ENCODE measurements at places on chromosomes 16 and 17.
A peak's percentile ranks its signal among the peaks of the same experiment; 100 is the strongest.

DNA sequence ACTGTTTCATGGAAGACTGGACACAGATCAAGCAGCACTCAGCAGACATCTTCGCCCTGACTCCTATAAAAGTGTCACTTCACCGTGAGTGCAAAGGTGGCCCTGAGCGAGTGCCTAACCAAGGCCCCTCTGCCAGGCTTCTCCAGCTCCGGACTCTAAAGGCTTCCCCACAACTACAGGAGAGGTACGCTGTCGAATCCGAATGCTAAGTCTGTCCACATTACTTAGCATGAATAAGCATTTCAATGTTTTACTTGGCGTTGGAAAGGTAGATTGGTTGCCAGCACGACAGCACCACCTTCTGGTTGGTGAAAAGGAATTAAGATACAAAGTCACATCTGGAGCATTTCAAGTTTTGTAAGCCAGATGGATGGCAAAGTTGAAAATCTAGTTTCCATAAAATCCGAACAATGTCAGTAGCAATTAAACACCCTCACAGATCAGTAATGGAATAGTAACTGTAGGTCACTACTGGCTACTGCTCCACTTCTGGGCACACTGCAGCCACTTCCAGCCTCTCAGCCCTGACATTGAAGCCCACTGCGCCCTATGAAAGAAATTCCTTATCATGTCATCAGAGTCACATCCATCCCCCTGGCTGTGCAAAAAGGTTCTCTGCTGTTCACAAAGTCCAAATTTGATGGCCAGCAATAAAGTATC, 100.9 kb downstream of the PARN start:
- DNase-seq = peak; percentile 76

GRCh38 chr16:50696126-50696525, 2.7 kb downstream of the NOD2 start:
- DNase-seq = no peak

DNA sequence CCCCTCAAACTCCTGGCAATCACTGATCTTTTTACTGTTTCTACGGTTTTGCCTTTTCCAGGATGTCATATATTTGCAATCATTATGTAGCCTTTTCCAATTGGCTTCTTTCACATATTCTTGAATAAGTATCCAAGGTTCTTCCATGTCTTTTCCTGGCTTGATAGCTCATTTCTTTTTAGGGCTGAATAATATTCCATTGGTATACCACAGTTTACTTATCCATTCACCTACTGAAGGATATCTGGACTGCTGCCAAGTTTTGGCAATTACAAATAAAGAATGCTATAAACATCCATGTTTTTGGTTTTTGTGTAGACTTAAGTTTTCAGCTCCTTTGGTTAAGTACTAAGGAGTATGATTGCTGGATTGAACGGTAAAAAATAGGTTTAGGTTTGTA, 16.0 kb downstream of the GPATCH8 start:
- no peak for DNase-seq

DNA sequence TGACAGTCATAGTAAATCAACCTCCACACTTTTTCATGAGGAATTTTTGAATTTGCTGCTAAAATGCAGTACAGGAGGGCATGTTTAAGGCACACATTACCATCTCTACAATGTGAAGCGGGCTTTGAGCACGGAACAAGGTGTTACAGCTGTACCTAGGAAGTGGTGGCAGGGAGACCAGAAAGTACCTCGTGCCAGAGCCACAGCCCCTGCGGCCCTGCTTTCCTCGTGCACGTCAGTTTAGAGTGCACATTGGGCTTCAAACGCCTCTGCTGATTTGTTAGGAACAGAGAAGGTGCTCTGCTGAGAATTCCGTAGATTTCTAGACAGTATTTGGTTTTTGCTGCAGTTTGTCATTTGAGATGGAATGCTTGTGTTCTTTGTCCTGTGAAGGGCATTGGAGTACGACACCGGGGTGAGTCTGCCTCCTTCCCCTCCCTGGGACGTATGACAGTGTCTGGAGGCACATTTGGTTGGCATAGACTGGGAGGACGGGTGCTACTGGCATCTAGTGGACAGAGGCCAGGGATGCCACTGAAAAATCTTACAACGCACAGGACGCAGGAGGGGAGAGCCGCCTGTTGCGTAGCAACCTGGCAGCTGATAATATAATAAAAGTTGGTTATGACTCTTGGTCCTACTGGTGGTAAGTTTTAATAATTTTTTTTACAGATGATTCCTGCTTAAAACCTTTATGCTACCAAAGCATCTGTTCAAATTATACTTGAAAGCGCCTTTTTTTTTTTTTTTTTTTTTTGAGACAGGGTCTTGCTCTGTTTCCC, 9.1 kb downstream of the FOXK2 start:
- DNase-seq = peak; percentile 24

GRCh38 chr16:1505073-1505844, 12.1 kb downstream of the TELO2 start:
- no peak for DNase-seq

DNA sequence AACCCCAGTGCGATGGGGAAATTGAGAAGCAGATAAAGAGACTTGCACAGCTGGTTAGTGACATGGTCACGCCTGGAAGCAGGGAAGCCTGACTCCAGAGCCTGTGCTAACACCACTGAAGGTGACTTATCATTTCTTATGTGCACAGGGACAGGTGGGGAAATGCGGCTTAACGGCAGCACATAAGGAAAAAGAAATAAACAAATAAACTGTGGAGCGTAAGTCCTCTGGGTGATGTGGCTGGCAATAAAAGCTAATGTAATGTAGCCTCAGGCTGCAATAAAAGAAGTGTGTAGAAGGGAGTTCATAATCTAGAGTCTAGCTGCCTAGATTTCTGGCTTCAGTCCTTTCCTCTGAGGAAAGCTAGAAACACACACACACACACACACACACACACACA, 10.6 kb downstream of the CDH11 start:
- no peak for DNase-seq

DNA sequence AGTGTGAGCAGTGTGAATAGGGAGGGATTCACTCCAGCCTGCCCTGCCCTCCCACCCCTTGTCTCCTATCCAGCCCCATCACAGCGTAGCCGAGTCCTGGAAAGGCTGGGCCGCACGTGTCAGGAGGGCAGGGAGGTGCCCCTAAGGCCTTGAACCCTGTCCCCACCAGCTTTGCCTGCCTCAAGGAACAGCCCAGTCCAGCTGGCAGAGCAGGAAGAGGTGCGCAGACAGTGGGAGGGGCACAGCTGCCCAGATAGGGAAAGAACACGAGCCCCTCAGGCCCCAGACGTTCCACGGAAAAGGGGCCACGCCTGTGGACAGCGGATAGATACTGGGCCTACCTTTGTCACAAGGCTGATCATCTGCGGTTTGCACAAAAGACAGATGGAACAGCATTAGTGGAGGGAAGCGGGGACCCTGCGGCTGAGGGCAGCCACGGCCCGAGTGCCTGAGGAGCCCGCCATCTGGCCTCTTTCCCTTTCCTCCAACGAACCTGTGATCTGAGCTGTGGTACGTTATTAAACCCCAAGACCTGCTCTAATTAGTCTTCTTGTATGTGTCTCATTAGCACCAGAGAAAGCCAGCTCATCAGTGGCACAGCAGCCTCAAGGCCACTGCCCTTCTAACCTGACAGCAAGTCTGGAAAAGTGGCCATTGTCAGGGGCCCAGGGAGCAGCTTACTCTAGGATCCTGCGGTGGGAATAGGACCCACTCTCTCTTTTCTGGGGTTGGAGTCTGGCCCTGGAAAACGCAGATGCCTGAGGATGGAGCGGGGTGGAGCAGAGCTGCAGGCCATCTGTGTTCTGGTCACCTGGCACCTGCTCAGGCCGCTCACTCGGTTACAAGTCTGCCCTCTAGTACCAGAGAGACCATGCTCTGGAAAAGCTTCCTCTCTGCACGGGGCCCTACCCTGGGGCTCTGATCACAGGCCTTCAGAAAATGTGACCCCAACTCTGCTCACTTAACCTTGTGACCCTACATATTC, 16.3 kb downstream of the MPP3 start:
- DNase-seq = no peak

GRCh38 chr17:32909787-32910369, 18.1 kb upstream of the TMEM98 start:
- peak; percentile 18 for DNase-seq

DNA sequence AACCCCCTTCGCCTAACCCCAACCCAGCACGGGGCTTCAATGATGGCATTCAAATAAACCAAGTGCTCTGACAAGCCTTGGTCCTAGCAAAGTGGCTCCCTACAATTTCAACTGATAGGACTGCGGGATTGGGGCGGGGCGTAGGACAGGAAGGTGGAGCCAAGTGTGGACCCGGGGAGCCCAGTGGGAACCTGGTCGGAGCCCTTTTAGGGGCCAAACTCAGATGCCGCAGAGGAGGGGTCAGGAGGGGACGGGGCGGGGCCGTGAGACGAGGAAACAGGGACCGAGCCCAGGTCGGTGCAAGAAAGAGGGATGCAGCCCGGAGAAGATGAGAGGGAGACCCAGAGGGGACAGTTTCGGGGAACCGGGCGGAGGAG, 13.2 kb upstream of the CDIPT start:
- DNase-seq = no peak

DNA sequence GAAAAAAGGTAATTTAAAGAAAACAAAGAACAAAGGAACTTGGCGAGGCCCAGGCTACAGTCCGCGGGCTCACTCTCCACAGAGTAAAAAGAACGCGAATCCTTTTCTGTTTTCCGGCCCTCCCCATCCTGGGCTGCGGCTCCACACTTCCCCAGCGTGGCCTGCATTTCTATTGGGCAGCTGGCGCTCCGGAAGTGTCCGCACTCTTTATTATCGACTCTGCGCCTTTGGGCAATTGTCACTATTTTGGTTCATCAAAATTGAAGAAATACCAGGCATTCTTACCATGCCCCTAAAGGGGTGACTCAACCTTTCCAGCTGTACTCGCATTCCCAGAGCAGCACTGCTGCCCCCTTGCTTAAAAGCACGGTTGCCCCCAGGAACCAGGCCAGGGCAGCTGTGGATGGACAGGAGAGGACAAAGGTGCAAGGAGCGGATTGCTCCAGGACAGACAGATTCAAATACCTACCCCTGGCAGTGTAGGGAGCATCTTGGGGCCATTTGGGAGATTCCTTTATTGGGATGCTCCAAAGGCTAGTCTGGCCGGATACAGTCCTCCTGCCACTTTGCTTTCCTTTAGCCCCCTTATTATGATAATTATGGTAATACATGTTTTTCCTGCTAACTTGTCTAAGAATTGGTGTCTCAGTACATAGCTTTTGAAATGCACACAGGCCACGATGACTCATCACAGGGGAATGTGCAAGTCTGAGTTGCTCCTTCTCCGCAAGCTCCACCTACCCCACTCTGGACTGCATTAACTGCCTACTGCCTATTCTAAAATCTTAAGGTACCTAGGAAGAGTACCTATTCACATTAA, 985 bp upstream of the SLFN12 start:
- no peak for DNase-seq

GRCh38 chr17:13104576-13104975, 86.7 kb upstream of the ELAC2 start:
- DNase-seq = no peak

DNA sequence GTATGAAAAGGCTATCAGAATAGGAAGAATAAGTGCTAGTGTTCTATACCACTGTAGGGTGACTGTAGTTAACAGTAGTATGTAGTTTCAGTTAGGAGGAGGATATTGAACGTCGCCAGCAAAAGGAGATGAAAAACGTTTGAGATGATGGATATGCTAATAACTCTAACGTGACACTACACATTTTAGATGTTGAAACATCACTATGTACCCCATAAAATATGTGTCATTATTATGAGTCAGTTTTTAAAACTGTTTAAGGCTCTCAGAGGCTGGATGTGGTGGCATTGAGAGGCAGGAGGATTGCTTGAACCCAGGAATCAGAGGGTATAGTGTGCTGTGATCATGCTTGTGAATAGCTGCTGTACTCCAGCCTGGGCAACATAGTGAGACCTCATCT, 31.8 kb downstream of the UBN1 start:
- DNase-seq = no peak

- no peak for DNase-seq
Observed at GRCh38 chr16:9060225-9060624, 31.2 kb upstream of the HAPSTR1 start.

DNA sequence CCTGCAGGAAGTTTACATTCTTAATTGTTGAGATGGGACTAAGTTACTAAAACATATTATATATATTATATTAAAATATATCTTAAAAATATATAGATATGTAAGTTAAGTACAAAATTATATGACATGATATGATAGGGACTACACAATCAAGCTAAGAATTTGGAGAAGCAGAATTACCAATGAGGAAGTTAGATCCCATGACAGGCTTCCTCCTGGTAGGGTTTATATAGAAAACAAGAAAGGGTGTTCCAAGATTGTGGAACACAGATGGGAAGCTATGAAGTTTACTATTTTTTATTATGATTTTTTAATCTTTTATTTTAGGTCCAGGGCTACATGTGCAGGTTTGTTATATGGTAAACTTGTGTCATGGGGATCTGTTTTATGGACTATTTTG, 260.8 kb upstream of the ZFHX3 start:
- DNase-seq = no peak

DNA sequence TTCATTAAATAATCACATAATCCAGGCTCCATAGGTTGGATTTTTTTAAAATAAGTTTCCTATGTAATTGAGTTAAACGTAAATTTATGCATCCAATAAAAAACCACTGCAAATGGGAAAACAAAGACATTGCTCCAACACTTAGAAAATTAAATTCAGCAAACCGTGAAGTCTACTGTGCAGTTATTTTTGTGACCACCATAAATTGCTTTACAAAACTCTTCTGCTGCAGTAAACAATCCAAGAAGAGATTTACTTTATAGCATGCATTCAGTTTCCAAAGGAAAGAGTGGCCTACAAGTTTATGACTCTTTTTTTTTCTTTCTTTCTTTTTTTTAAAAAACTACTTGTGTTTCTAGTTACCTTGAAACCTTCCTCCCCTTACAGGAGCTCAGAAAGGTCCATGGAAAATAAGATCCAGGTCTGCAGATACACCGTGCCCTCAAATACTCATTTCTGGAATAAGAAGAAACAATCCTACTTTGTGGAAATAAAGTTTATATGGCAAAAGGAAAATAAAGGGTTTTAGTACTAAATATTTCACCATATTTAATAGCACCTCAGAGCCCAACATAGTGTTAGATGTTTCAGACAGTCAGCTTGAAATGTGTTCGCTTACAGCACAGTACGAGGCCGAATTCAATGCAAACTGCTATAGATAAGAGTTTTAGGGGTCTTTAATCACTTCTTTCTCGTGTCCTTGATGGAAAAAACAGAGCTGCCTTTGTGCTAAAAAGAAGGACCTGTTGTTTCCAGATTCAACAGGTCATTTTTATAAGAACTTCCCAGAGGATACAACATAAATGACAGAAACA, 3.2 kb downstream of the HS3ST3A1 start:
- no peak for DNase-seq

GRCh38 chr17:41812381-41813151, at the start of gene FKBP10:
FKBP10 (plus strand) TSS chr17:41813004; CDS start chr17:41813035, 31 bp downstream.
- no peak for DNase-seq

DNA sequence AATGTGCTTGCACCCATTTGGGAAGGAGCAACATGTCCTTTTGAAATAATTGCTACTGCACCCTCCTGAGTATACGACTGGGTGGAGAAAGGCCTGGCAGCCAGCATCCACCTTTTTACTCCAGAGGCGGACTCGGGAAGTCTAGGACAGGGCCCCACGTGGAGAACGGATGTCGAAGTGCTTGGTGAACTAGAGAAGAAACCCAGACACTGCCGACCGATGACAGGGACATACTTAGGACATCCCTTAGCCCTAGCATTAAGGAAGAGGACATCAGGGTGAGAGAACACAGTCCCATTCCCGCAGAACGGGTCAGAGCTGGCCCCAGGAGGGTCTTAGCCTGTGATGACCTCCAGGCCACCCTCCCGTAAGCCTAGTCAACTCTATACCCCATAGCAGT, 3.8 kb downstream of the YBX2 start:
- DNase-seq = no peak

- peak; percentile 73 for DNase-seq
Observed at GRCh38 chr17:80025140-80025539, 10.5 kb downstream of the TBC1D16 start.

GRCh38 chr17:64269687-64270649, 6.9 kb upstream of the TEX2 start:
- no peak for DNase-seq
